ENCODE measurements at places on chromosomes 1 and 21.

DNA sequence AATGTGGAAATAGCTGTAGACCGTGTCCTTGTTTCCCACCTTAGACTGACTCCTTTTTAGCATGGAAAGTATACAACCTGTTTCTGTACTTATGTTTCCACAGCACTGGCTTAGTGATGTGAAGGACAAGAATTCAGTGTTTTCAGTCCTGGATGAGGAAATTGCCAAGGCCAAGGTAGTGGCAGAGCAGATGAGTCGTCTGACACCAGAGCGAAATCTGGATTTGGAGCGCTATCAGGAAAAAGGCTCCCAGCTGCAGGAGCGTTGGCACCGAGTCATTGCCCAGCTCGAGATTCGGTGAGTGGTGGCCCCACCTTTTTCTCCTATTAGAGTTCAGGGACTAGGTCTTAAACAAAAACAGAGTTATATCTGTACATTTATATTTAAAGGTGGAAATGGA, 112.6 kb downstream of the MACF1 start:
- no peak for DNase-seq

DNA sequence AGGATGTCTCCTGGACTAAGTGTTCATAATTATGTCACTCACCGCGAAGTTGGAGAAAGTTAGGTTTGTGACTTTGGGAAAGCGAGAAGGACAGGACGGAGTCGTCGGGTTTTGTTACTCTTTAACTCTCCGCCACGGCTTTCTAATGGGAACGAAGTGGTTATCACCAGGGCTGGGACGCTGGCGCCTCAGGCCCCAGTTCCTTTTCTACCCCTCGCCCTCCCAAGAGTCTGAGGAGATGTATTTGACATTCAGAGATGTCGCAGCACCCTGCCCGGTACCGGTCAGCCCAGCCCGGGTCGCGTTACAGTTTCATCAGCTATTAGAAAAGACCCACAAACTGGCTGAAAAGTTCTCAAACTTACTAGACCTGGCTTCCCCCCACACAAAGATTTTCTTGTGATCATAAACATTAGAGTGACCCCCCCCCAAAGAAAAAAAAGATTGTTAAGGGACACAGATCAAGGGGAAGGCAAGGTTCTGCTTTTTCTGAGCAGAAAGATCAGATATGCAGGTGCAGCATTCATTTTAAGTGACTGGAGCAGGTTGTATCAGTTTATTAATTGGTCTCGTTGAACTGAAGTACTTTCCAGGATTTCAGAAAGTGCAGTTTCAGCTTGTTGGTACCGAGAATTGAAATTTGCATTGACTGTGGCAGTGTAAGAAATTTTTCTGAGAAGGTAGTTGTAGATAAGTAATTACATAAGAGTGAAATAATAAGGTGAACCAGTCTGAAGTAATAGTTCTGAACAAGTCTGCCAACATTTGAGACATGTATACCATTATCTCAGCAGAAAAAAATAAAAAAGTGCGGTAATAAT, 859 bp upstream of the ZBTB18 start:
- DNase-seq, result no peak

- no peak for DNase-seq
These were observed 19.5 kb downstream of the PLCH2 start for GRCh38 chr1:2495546-2495945.

GRCh38 chr1:206953626-206954025, 7.4 kb upstream of the PIGR start:
- DNase-seq, result no peak

DNA sequence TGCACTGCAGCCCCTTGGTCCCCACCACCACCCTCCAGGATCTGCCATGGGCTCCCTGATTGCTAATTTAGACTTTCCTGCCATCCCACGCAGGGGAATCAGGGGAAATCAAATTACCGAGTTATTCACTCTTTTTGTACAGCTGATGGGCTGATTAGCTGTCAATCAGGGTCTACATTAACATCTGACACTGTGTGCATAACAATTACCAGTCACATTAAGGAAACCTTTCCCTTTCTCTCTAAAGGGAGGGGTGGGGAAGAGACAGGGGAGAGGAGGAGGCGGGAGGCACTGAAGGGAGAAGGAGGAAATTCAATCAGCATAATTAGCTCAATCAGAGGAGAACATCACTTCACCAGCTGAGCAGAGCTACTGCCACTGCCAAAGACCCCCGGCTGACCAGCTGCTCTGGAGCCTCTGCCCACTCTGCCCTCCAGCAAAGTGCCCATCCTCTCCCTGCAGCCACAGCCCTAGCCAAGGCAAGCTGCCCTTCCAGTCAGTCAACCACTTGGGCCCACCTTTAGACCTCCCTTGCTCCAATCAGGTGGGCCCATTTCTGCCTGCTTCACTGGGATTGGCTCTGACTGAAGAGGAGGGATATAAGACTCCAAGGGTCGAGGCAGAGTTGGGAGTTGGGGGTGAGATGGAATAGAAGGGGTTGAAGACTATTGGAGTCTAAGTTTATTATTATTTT, 199.3 kb upstream of the ZC3H12A start:
- no peak for DNase-seq

DNA sequence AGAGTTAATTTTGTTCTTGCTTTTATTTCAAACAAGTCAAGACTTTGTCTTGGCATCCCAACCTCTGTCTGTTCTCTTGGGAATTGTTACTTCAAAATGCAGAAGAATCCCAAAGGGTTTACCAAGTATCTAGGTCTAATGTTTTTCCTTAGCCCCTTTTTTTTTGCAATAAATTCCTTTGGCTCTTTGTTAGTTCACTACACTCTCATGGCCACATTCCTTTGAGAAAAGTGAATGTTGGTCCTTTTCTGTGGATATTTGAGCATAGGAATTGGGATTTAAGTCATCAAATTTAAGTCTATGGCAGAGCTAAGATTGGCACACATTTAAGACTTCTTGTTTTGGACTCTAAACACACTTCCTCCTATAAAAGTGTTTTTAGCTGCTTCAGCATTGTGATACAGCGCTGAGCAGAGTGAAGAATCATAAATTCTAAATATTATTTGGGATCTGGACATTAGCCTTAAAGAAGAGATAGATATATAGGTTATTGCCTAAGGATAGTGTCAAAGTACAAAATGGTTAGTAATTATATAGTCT, 1.9 kb downstream of the BTF3L4 start:
- DNase-seq, result no peak
